ENCODE measurements at places on chromosomes 2 and 18.

- DNase-seq, result no peak
Measured at GRCh38 chr2:128485761-128486639, 167.3 kb upstream of the HS6ST1 start.

GRCh38 chr2:202104286-202104870 lies 31.3 kb downstream of the KIAA2012 start:
- DNase-seq, result peak; percentile 23

DNA sequence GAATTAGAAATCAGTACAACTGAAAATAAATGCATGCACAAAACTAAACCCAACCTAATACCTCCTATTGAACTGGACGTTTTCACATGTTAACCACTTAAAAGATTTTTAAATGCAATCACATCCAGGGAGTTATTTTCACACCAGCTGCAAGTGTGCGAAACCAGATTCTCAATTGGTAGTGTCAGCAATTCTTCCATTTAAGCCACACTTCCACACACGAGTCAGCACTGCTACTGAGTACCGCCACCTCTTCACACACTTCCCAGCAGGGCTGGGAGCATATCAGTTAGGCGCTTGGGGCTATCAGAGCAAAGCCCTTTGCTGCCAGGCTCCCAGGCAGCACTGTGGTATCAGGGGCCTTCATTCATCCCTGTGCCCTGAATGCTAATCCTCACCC lies 14.2 kb downstream of the ERCC3 start:
- no peak for DNase-seq

- peak; percentile 29 for DNase-seq
Measured at GRCh38 chr18:75247611-75248421, 37.2 kb downstream of the TSHZ1 start.

DNA sequence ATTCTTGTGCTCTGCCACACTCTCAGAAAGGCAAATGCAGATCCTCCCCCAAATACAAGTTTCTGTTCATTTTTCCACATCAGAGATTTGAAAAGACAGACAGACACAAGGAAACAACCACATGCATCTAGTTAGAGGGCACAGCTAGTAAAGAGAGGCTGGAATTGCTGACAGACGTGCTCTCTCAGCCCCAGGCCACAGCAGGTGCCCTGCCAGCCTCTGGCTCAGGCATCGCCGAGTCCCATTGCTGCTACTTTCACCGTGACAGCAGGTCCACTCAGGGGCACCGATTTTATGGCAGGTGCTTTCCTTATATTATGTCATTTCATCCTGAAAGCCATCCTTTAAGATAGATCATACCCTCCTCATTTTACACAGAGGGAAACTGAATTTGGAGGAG lies 507.5 kb downstream of the EIPR1 start:
- no peak for DNase-seq
